ENCODE measurements at places on chromosomes 6 and 20.

DNA sequence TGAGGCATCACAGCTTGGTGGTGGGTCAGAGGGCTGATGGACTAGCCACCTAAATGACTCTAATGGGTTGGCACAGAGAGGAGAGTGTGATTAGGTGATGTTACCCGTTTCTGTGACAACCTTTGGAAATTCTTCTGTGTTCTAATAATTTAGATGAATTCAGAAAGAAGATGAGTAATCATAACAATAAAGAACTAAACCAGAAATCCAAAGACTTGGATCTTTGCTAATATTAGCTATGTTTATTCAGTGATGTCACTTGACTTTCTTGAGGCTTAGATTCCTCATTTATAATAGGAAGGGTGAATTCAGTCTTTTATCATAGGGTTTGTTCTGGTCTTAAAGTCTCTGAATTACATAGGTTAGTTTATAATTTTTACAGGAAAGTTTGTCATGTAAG is 19.9 kb downstream of the CRYBG1 start:
- no peak for DNase-seq

DNA sequence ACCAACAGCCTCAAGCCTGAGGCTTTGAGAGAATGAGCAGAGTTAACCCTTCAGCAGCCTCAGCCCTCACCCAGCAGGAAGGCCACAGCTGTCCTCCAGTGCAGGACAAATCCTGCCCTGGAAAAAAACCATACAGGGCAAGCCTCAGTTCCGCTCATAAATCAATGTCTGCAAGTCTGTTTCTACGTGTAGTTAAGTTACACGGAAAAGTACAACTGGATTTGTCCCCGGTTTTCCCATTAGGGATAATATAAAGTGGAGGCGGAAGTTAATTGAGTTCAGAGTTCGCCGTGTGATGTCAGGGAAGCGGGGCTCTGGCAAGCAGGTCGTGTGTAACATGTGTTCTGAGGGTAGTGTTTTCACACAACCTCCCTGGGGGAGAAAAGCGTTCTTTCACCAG is 44.2 kb upstream of the EYA2 start:
- no peak for DNase-seq

- DNase-seq: peak; percentile 4
Observed at GRCh38 chr6:105087571-105088211, 92.1 kb downstream of the POPDC3 start.

GRCh38 chr20:13723011-13723410 is 61.7 kb downstream of the ESF1 start:
- DNase-seq: no peak

GRCh38 chr6:44145839-44146238 is 12.8 kb upstream of the CAPN11 start:
- no peak for DNase-seq

DNA sequence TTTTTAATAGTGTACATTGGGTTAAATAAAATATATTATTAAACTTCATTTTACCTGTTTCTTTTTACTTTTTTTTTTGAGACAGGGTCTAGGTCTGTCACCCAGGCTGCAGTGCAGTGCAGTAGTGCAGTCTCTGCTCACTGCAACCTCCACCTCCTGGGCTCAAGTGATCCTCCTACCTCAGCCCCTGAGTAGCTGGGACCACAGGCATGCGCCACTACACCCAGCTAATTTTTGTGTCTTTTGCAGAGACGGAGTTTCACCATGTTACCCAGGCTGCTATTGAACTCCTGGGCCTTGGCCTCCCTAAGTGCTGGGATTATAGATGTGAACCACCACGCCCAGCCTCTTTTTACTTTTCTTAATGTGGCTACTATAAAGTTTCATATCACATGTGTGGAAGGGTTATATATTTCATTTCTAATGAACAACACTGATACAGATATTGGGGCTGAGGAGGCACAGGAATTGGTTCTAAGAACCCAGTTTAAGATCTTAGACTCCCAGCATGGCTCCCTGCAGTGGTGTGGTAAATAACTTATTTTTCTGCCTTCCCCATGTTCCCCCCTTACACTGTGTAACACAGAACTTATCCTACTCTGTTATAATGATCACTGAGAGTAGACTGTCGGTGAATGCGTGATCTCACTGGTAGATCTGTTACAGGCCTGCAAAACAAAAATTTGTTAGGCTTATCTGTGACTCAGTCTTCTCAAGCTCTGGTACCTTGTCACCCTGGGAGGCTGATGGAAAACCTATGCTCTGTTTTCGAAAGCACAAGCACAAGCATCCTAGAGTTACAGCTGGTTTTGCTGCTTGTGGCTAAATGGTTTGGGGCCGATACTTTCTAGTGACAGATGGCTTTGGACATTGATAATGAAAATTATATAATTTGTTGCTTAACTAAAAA is 5.8 kb upstream of the ATXN1 start:
- no peak for DNase-seq

DNA sequence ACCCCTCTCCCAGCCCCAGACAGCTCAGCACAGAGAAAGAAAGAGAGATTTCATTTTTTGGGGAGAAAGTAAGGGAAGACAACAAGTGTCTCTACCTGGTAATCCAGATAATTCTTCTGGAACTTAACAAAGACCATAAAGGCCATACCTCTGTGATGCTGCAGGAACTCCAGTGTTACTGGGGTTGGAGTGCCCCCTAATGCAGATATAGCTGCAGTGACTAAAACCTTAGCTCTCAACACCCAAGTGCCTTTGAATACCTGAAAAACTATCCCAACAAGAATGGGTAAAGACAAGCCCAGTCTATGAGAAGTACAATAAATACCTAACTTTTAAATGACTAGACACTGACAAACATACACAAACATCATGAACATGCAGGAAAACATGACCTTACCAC is 365.3 kb upstream of the PTCHD4 start:
- no peak for DNase-seq

All from NCI-H187 treated with DMSO at 0.1 percent for 48 hours (cell line).